ENCODE measurements at places on chromosomes 5 and 9.
A peak's percentile ranks its signal among the peaks of the same experiment; 100 is the strongest.

DNA sequence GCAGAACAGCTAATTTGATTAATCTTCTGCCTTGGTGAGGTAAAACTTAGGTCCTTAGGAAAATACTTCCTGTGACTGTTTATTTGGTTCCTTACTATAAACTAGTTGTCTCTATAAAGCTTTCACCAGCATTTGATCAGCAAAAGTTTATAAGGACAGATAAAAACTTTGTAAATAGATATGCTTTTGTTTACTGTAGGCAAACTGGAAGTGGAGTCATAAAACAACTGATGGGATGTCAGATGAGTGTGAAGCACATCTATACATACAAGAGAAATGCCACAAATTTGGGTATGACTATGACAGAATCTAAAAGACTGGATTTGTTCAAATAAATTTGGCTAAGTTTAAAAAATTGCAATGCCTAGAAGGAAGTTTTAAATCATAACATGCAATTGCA lies 5.5 kb downstream of the PTGER4 start:
- no peak for DNase-seq

DNA sequence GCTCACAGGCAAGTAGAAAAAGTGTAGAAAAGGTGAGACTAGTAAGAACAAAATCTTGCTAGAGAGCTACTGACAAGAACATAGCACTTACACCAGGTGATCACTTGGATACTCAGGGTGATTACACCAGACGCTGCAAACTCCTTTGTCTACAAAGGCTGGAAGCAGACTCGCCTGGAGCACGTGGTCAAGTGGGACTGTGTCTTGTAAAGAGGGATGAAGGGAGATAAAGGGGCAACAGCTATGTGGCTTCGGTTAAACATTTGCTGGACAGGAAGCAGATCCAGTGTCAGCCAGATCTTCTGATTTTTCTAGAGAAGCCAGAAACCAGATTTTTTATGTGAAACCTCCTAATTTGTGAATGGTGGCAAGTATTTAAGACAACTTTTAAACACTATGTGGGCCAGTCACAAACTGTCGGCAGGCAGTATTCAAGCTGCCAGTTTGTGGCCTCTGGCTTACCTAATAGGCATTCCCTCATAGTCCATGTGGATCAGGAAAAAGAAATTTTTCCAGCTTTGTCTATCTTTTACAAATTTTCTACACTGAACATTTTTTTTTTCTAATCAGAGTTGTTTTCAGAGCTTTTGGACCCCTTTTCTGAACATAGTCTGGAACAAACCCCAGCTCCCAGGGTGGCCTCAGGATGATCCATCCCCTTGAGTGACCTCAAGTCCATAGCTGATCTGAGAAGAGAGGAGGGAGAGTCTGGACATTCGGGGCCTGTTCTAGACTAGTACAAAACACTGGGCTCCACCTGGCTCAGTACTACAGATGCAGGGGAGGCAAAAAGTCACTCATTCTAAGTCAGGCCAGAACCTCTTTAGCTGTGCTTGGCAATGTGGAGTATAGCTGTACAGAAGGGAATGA lies 262.9 kb downstream of the ARRDC3 start:
- DNase-seq: no peak

- DNase-seq: no peak
Measured at GRCh38 chr5:57902095-57902494, 419.5 kb upstream of the ACTBL2 start.

DNA sequence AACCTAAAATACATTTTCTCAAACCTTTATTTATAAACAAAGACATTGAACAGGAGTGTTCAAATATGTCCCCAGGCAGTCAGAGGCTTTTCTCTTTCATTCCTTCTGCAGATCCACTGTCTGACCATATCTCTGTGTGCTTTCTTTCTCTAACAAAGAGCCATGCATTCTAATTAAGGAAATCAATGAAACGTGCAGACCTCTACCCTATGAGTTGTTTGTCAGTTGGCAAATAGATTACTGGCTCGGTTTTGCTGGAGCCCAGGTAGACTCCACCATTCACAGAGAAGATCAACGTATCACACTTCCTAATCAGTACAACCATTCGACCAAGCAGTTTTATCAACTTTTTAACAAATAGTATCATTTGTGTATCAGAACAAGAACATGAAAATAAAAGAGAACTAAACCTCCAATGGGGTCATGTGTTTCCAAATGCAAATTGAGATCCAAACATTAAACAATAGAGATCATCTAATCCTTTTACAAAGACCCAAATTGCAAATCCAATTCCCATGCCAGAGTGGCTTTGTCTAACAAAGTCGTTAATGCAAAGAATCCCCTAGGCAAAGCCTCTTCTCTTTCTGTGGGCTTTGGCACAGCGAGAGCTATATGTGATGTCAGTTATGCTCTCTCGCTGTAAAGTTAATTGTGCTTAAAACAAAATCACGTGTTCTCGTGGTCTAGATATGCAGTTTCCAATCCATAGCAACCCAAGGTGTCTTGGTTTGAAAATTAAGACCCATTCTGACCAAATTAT lies 16.8 kb downstream of the KLF4 start:
- no peak for DNase-seq

DNA sequence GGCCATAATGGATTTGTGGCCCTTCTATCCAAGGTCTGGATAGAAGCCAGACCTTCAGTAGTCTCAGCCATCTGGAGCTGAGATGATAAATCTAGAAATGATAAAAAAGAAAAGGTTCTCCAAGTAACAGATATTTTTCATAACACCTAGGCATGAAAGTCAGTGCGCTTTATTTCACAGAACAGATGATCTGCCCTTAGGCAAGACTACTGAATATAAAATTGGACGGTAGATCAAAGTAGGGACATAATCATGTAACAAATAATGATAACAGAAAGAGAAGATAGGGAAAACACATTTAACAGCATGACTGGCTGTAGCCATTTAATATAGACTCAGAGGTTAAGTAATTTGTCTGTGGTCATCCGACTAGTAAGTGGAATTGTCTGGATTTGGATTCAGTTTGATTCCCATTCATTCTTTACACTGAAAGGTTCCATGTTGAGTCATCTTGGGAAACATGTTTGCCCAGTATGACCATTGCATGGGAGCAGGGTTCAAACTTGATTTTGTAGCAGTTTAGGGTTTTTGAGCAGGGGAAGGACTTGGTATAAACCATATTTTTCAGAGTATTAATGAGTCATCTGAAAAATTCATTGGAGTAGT lies 4.1 kb upstream of the CAVIN4 start:
- DNase-seq: no peak

DNA sequence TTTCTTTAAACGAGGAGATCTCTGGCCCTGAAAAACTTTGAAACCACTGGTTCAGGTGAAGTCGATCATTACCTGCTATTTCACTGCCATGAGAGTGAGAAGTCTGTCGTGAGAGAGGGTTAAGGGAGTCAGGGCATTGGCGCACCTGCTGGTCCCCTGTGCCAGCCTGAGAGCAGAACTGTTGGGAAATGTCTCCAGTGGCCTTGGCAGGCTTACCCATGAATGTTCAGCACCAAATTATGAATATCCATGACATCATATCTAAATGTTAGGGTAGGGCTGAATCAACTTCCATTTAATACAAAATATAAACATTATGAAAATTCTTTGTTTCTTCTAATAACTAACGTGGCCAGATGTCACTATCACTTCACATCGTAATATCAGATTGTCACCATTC lies 379.3 kb downstream of the KDM4C start:
- DNase-seq: no peak

DNA sequence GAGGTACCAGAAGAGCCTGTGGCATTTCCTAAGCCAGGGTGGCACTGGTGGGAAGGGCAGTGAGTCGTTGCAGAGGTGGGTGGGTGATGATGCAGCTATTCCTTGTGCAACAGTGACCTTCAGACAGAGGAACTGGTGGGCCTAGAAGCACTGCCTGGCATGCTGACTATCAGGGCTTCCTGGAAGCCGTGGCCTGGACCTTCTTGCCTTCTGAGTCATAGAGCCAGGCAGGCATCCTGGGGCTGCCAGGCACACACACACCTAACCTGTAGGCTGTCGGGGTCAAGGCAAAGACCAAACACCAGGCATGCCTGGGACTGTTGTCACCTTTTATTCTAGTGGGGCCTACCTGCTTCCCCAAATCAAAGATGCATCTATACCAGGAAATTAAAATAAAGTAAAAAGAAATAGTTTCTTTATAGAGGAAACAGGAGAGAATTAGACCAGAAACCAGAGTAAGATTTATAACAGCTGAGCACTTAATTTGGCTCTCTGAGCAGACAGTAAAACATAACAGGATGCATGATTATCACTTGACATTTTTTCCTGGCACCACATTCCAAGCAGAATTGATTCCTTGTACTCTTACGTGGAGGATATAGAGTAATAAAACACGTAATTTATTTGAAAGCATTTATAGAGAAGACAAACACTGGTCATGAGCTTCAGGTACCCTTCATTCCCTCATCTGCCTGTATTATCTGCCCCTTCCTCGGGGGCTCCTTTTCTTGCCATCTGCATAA lies 25.1 kb downstream of the NANS start:
- peak; percentile 54 for DNase-seq

- DNase-seq: peak; percentile 23
Measured at GRCh38 chr9:136808075-136808805, 492 bp downstream of the RABL6 start.

DNA sequence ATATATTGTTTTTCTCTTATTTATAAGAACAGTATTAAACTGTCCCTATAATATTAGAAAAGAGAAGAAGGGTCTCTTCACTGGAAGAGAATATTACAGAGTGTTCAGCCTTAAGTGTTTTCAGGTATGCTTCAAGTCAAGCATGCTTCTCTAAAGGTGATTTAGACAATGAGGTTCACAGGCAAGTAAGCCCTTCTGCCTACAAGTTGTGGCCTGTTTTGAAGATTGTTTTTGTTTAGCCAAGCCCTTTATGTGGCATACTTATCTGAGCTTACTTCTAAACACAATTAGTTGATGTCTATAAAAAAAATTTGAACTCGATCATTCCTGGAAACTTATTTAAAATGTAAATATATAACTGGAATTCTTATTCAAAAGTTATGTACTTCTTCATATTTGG lies 343.8 kb upstream of the CDH18 start:
- no peak for DNase-seq

- peak; percentile 63 for DNase-seq
Measured at GRCh38 chr5:6328173-6328572, 50.2 kb downstream of the MED10 start.

DNA sequence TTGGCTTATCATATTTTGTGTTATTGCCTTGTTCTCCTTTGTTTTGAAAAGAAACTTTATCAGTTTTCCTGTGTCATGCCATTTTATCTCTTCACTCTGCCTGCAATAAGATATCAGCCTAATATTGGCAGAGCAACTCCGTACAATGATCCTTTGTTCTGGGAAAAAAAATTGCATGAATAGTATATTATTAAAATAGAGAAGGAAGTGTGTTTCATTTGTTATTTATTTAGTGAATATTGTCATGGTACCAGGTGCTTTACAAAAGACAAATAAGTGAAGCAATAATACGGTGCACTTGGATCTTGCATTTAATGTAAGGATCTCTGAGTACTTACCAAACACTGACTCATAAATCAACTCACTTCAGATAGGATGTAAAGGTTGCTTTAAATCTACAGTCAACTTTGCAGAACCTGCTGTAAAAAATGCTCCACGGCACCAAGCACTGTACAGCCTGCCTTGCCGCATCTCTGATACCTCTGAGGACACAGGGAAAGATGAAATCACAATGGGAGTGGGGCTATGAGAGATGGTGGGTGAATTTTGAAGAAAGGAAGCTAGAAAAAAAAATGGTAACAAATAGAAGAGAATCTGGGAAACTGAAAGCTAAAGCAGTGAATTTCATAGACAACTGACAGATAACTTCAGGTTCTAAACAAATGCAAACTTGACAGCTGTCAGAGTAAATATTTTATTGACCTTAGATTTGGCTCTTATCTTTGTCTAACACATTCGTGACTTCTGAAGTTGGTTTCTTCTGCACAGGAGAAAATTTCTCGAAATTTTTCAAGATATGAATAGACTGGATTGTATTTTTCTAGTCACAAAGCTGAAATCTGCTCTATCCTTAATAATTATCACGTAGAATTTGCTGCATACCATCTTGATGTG lies 232.1 kb downstream of the ENC1 start:
- peak; percentile 89 for DNase-seq
